Stimulated activated CD4-positive, alpha-beta T cell treated with anti-CD3 and anti-CD28 coated beads, Interleukin-1b, Interleukin-23, amount 100 ng/mL, for 1 hour (primary cell): ENCODE measurements at places on chromosomes 1 and 21.

GRCh38 chr1:44296086-44296485 lies 59.0 kb downstream of the ERI3 start:
- DNase-seq: no peak

GRCh38 chr1:42152907-42153600 lies at the start of gene GUCA2B:
TSS of gene GUCA2B (plus strand) at chr1:42153410. CDS start at chr1:42153451, 41 bp downstream.
- no peak for DNase-seq

DNA sequence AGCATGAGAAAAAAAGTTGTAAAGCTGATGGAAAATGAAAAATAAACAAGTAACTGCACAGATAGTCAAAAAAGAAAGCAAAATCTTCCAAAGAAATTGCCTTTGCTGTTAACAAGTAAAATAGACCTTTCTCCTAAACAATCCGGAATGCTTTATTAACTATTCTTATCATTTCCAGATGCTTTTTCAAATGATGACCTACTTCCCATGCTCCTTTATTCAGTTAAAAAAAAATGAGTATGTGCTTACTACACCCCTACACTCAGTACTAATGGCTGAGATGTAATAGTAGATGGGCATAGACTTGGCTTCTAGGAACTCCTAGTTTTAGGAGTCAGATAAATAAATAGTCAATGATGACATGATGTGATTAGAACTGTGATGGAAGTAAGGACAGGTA lies 108.5 kb downstream of the NIBAN1 start:
- DNase-seq: no peak

DNA sequence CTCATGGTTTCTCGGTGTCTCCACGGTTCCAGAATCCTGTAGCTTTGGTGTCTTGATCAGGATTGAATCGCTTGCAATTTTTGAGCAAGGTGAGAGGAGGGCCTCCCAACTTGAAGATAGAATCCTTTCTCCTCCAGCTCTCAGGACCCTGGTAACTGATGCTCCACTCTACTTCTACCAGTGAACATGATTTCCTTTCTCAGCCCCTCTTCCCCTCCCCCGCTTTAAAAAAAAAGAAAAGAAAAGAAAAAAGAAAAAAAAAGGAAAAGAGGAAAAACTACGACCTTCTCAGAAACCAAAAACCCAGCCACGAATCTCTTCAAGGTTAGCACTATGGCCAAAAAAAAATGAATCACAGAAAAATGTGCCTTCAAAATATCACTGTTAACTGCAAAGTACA lies 1.2 kb downstream of the ARHGEF11 start:
- no peak for DNase-seq

- DNase-seq: no peak
Measured at GRCh38 chr1:41368801-41369200, 7.6 kb downstream of the FOXO6 start.

DNA sequence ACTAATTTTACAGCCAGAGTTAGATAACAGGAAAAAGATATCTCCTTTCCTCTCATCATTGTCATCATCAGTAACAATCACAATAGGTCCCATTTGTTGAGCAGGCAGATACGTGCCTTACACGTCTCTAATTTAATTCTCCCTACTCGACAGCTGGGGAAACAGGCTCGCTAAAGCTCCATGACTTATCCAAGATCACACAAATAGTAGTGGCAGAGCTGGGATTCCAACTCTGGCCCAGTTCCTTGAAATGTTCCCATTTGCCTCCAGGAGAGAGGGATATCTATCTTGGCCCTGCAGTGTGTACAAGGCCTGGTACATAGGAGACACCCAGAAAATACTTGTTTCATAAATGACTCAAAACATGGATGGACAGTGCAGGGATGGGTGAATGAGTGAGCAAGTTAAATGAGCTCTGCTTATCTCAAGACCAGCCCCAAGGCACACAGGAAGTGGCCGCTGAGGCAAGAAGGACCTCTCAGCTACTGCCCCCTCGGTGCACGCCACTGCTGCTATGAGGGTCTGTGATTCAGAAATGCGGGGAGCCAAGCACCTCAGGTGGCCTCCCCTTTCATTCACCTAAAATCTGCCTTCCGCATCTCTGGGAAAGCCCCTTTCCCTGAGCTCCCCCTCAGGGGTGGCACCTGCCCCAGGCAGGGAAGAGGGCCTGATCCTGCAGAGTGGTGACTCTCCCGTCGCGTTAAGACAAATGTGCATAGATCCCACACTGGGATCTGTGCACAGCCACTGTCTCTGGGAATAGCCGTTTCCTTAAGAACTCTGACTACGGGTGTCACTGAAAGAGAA lies 3.6 kb downstream of the KCNN3 start:
- no peak for DNase-seq

DNA sequence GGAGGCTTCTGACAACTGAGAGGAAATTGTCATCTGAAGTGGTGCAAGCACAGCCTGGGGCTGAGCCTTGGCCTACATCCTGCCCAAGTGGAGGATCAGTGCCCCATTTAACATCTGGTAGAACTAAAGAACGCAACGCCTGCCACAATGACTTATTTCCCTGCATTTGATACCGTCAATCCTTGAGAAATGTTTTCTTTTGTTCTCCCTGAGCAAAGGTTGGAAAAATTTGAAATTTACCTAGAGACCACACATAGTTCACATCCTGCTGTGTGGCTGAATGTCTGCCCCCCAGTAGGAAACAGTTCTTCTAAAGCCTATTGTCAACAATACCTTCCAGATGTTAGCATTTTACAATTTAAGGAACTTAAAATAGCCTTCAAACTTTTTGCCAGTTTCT lies 5.6 kb upstream of the RGS4 start:
- no peak for DNase-seq

GRCh38 chr1:27037518-27037917 lies 24.9 kb upstream of the TENT5B start:
- DNase-seq: no peak

DNA sequence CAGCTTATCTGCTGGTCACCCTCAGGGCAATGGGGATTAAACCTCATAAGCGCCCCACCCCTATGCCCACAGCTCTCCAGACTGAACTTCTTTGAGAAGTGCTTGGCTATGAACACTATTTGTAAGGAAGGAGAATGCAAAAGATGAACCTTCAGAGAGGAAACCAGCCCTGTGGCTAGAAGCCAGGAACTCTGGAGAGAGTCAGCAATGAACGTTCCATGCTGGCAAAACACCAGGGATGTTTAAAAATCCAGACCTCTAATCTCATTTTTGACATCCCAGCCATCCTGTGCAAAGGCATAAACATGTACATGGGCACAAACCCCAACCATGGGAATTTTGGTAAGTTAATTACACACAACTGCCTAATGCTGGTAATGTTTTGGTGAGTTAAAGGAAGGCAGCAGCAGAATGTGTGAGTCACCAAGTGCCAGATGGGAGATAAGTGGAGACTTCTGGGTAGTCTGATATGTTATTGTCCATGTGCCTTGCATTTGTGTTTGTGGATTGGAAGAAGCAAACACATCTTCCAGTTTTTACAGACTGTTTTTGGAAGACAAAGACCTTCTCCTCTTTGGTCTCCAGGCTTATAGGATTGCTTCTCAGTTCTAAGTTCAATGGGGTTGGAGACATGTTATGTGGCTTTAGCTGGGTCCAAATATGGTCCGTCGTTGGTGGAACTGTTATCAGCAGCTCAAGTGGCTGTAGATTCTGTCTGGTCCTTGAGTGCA lies 174.1 kb upstream of the ETV3 start:
- DNase-seq: no peak

- DNase-seq: no peak
Measured at GRCh38 chr21:39362733-39363132, 13.8 kb upstream of the HMGN1 start.

GRCh38 chr1:75034376-75034775 lies 99.8 kb upstream of the LHX8 start:
- DNase-seq: no peak

DNA sequence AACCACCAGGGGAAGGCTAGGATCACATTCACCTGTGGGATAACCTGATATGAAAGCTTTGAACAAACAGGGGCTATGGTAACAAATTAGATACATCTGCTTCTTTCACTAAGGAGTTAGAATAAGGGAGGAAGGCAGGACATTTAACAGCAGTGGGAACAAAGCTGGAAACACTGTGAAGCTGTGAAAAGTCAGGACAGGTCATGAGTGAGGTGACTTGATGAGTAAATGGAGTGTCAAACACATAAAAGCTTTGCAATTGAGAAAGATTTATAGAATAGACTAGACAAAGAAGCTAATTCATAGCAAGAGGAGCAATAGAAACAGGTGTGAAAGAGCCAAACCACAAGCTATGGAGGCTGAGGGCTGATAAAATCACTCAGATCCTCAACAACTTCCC lies 110.0 kb downstream of the ASTN1 start:
- DNase-seq: no peak

GRCh38 chr21:45102391-45102932 lies 28.1 kb downstream of the ADARB1 start:
- no peak for DNase-seq

- DNase-seq: no peak
Measured at GRCh38 chr1:179241530-179242097, 12.1 kb upstream of the ABL2 start.

- no peak for DNase-seq
Measured at GRCh38 chr1:236400061-236400603, 6.0 kb downstream of the EDARADD start.

DNA sequence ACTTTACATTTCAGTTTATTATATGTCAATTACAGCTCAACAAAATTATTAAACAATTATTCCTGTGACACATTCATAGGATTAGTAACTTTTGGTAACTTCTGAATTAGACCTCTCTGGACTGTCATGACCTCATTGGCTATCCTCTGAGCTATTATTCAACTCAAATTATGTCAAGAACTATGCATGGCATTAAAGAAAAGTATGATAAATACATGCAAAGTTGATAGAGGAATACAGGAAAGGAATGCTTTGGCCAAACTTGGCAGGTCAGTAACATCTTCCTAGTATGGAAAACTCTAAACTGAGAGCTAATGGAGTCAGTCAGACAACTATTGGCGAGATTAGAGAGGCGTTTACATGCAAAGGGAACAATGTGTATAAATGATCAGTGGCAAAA lies 158.4 kb downstream of the DUSP10 start:
- no peak for DNase-seq

DNA sequence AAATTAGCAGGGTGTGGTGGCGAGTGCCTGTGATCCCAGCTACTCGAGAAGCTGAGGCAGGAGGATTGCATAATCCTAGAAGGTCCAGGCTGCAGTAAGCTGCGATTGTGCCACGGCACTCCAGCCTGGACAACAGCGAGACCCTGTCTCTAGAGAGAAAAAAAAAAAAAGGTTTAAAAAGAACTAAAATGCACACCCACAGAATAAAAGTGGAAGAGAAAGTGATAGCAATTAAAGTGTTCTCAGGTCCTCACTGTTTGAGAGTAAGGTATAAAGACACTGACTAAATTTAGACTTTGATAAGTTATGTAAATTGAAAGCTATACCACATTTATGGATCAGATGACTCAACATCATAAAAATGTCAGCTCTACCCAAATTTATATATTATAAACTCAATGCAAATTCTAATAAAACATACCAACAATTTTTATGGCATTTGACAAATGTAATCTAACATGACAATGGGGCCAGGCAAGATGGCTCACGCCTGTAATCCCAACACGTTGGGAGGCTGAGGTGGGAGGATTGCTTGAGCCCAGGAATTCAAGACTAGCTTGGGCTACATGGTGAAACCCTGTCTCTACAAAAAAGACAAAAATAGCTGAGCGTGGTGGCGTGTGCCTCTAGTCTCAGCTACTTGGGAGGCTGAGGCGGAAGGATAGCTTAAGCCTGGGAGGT lies 11.8 kb downstream of the ZBTB17 start:
- DNase-seq: no peak

DNA sequence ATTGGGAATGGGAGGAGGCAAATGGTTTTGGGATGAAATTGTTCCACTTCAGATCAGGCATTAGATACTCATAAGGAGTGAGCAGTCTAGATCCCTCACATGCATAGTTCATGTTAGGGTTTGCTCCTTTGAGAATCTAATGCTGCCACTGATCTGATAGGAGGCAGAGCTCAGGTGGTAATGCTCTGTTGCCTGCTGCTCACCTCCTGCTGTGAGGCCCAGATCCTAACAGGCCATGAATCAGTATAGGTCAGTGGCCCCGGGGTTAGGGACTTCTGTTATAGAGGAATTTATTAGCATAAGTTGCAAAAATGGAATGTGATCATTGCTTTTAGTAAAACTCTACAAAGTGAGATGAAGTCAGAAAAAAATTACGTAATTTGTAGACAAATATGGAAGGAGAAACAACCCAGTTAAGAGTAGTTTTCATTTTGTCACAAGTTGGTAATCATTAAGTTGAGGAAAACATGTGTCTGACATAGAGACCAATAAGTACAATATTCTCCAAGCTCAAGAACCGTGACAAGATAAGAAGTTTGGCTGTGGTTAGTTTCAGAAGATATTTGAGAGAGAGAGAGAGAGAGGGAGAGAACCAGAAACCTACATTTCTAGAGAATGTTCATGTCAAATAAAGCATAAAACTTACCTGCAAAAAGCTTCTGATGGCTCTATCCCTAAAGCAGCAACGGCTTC lies 689.7 kb upstream of the PRMT6 start:
- no peak for DNase-seq

- DNase-seq: no peak
Measured at GRCh38 chr1:212935387-212935981, 14.9 kb upstream of the VASH2 start.

- DNase-seq: no peak
Measured at GRCh38 chr1:109877317-109877771, 33.3 kb upstream of the CSF1 start.

DNA sequence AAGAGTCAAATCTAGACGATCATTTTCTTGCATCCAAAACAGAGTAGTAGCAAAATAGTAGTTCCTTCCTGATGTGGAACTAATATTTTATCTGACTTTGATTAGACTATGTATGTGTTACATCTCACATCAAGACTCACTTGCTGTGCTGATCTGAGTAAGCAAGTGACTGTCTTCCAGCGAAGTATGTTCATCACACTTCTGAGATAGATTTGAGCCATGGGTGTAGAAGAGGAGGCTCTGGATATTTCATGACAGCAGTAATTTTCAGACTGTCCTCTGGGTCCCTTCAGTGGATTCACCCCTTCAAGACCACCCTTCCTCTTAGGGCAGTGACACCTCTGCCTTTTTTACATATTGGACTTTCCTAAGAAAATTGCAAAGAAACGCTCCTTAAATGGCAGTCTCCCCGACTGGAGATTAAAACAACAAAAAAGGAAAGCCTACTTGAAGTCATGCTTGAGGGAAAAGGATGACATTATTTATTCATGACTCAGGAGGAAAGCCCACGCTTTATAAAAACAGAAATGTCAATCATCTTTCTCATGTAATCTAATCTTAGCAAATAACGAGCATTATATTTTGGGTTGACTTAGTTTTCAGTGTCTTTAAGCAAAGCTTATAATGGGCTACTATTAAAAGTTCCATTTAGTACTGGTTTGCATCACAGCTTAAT lies 22.8 kb downstream of the ATP1B1 start:
- no peak for DNase-seq

- DNase-seq: no peak
Measured at GRCh38 chr1:233299450-233299849, 3.9 kb upstream of the PCNX2 start.

DNA sequence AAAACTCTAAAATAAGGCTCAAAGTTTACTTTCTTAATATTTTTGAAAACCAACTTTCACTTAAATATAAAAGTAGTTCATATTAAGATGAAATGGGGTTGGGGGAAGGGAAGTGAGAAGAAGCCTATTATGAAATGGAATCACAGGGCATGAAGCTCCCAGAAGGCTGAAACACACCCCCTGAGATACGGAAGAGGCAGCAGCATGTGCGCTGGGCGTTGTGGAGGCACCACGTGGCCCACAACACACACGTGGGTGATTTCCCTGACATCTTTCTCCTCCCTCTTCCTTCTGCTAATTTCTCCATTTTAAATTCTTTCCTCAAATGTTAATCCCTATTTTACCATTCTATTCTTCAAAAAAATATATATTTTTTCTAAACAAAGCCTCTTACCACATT lies 35.6 kb upstream of the SEC16B start:
- no peak for DNase-seq

- no peak for DNase-seq
Measured at GRCh38 chr1:147627435-147628110, 42.8 kb downstream of the ACP6 start.
